Stimulated activated CD8-positive, alpha-beta memory T cell treated with anti-CD3 and anti-CD28 coated beads, Interleukin-2, amount 100 ng/mL, for 1 hour (primary cell): ENCODE measurements at places on chromosomes 12 and 14.

GRCh38 chr12:57340104-57340503 is 89.1 kb upstream of the STAC3 start:
- no peak for DNase-seq

DNA sequence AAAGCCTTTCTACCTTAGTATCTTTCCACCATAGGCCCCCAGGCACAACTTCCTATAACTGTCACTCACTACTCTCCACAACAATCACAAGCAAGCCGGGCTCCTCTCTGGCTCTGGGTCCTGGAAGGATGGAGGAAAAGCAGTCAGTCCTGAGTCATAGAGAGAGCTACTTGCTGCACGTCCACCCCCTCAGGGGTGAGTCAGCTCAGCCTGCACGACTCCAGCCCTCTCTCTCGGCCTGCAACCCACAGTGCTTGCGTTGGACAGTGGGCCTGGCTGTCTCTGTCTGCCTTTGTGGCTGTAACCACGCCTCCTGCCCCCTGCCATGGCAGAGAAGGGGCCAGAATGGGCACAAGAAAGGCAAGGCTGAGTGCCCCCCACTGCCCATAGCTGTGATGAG is 154.1 kb upstream of the FKBP4 start:
- no peak for DNase-seq

GRCh38 chr12:54416687-54417603 is 2.1 kb downstream of the ITGA5 start:
- DNase-seq = no peak

GRCh38 chr12:132342251-132343227 is 13.2 kb upstream of the GALNT9 start:
- no peak for DNase-seq

DNA sequence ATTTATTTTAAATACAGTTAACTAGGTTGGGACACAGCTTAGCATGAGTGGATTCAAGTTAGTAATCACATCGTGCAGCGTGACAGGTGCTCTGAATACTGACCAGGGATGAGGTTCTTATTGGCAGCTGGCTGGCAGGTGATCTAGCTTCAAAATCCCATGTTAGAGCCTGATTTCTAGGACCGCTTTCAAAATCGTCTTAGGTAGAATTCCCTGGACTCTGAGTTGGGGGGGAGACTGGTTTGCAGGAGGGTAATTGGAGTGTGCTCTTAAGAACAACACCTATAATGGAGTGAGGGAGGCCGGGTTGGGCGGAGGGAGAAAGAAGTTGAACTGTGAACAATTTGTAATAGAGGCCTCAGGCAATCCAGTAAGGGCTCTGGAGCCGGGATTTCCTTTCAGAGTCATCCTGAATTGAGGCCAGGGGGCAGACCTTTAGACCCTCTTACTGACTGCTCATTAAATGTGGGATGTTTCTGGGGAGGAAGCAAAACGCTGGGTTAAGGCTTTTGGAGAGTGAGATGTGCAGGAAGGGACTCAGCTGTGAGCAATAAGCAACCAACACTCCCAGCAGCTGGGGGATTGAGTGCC is 874 bp upstream of the YARS2 start:
- DNase-seq = no peak

DNA sequence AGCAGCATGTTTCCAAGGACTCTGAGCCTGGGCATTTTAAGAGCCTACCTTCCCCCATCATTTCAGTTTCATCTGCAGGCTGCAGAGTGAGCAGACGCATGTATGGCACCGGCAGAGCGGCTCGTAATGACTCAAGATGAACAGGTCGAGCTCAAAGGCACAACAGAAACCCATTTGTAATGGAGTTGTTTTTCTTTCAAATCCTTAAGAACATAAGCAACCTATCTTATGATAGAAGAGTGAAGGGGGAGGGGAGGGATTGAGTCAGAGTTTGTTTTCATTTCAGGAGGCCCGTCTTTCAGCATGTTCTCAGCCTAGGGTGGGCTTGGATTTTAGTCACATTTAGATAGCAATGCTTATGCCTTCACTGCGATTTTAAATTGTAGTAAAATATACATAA is 54.9 kb upstream of the CISTR start:
- no peak for DNase-seq

GRCh38 chr14:60184146-60184904 is 19.1 kb upstream of the DHRS7 start:
- DNase-seq = no peak

DNA sequence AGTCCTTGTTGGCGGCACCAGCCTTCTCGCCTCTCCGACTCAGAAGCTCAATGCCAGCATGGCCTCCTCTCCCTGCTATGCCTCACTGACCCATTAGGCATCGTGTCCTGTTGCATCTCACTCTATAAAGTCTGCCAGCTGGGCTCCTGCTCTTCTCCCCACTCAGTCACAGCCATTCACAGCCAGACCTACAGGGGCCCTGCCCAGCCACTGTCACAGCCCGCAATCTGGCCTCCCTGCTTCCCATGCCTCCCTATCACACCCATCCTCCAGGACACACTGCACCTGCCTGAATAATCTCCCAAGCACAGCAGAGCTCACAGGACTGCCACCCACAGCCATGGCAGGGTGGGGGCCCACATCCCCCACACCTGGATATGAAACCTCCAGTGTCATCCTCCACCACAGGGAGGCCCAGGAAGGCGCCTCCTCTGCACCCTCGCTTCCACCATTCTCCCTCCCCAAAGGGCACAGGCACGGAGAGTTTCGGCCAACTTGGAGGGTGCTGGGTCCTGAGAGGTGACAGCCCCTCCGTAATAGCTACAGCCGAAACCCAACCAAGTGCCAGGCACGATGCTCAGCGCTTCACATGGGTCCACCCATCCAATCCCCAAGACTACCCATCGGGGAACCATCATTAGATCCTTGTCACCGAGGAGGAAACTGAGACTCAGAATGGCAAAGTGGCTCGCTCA is 370.3 kb downstream of the BCL11B start:
- DNase-seq = no peak

DNA sequence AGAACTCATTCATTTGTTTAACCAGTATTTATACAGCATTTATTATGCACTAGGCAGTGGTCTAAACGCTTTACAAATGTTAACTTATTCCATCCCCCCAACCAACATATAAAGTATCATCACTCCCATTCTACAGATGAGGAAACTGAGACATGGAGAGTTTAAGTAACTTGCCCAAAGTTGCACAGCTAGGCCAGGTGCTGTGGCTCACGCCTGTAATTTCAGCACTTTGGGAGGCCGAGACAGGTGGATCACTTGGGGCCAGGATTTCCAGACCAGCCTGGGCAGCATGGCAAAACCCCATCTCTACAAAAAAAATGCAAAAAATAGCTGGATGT is 37.9 kb downstream of the ZFP36L1 start:
- DNase-seq = no peak

GRCh38 chr12:3328081-3328480 is 162.9 kb upstream of the PRMT8 start:
- no peak for DNase-seq

DNA sequence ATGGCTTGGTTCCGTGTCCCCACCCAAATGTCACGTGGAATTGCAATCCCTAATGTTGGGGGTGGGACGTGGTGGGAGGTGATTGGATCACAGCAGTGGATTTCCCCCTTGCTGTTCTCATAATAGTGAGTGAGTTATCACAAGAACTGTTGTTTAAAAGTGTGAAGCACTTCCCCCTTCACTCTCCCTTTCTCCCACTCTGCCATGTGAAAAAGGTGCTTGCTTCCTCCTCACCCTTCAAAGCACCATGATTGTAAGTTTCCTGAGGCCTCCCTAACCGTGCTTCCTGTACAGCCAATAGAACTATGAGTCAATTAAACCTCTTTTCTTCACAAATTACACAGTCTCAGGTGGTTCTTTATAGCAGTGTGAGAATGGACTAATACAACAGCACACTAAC is 5.3 kb upstream of the CEP128 start:
- no peak for DNase-seq

GRCh38 chr14:24296341-24297157 is 3.0 kb downstream of the DHRS1 start:
- DNase-seq = peak; percentile 33

- DNase-seq = no peak
Observed at GRCh38 chr14:54120260-54120659, 163.6 kb upstream of the BMP4 start.

- DNase-seq = no peak
Observed at GRCh38 chr12:6020930-6021329, 75.9 kb upstream of the ANO2 start.
